ENCODE measurements at places on chromosomes 16 and 17.

GRCh38 chr17:28173031-28173561 is 130.6 kb downstream of the NLK start:
- no peak for ATAC-seq

- no peak for ATAC-seq
These were observed 797 bp downstream of the GRB7 start for GRCh38 chr17:39738568-39738901.

GRCh38 chr17:76688165-76688622 is 22.6 kb downstream of the MXRA7 start:
- ATAC-seq: no peak

GRCh38 chr17:337453-337852 is 15.2 kb downstream of the RPH3AL start:
- ATAC-seq: no peak

DNA sequence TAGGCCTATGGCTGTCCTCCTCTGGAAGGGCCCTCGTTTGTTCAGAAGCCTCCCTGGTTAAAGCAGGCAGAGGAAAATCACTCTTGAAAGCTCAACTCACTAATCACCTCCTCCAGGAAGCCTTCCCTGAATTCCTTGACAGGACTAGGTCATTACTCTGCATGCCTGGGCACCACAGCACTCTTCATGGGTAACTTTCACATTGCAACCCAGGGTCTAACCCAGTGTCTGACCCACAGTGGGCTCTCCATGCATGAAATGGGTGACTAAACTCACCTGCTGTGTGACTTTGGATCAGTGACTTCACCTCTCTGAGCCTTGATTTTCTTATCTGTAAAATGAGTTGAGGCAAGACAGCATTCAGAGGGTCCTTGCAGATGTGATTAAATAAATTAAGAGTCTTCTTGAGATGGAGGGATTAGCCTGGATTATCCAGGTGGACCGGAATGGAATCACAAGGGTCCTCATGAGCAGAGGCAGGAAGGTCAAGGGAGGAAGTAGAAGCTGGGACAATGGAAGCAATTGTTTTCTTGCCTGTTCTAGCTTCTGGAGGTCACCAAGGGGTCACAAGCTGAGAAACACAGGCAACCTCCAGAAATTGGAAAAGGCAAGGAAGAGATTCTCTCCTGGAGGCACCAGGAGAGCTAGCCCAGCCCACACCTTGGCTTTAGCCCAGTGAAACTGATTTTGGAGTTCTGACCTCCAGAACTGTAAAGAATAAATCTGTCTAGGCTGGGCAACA is 3.8 kb upstream of the RAI1 start:
- ATAC-seq: no peak

DNA sequence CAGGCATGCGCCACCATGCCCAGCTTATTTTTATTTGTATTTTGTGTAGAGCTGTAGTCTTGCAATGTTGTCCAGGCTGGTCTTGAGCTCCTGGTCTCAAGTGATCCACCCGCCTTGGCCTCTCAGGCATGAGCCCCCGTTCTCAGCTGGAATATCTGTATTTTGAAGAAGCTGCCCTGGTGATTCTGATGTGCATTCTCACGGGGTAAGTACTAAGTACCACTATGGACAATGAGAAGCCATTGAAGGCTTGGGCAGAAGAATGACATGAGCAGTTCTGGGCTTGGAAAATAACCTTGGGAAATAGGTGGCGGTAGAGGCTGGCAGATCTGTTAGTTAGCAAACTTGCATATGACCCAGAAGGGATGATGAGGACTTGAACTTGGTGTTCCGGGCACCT is 15.6 kb upstream of the NKD1 start:
- ATAC-seq: no peak

GRCh38 chr16:57305159-57305811 is 20.8 kb upstream of the PLLP start:
- no peak for ATAC-seq

DNA sequence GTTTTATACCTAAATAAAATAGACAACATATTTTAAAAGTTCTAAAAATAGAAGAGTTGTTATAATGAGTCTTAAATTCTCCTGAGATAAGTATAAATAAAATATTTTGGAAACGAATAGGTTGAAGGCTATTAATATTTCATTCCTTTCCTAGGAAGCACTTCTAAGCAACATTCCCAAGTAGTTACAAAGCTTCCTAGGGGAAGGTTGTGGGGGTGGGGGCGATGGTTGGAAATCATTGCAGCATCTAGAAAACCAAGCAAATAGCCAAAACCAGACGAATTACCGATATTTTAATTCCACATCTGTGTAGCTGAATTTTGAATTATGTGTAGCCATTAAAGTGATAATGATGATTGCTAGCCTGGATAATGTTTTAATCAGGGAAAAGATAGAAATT is 26.9 kb downstream of the PTRH2 start:
- ATAC-seq: peak; percentile 42

DNA sequence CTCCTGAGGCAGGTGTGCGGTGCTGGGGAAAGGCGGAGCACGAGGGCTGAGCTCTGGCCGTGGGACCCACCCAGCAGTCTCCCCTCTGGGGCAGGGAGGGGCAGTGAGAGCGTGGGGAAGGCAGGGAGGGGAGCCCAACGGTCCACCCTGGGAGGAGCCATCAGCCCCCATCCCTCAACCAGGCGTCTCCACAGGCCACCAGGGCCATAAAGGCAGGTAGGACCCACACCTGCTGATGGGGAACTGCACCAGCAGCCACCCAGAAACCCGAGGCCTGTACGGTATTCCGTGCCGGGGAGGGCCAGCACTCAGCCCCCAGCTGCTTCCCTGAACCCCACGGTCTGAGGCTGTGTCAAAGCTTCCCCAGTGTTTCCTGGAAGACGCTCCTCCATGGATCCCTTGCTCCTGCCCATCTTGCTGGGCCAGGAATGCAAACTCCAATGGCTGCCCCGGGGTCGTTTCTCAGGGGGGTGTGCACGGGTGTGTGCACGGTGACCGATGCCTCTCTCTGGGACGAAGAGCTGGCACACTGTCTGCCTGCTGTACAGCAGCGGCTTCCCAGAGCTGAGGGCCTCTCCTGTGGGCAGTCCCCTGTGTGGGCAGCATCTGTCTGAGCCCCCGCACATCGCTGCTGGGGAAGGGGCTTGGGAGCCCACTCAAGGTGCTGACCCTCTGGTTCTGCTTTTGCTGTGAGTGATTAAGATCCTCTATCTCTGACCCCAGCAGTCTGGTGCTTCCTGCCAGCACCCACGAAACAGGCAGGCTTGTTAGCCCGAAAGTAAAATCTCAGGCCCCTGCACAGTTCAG is 17.2 kb upstream of the METRNL start:
- no peak for ATAC-seq

DNA sequence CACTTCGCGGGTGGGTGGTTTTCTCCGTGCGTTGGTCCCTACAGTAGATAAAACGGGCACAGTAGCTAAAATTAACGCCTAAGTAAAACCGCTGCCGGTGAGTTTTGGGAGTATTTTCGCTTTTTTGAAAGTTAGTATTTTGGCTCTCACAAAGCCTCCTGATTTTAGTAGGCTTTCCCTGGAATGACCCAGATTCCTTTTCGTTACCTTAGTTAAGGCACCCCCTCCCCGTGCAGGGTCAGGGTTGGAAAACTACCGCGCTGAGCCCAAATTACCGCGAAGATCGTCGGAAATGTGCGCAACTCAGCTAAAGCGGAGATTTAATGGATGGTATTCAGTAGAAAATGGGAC is 28.3 kb upstream of the ST6GALNAC1 start:
- peak; percentile 23 for ATAC-seq

DNA sequence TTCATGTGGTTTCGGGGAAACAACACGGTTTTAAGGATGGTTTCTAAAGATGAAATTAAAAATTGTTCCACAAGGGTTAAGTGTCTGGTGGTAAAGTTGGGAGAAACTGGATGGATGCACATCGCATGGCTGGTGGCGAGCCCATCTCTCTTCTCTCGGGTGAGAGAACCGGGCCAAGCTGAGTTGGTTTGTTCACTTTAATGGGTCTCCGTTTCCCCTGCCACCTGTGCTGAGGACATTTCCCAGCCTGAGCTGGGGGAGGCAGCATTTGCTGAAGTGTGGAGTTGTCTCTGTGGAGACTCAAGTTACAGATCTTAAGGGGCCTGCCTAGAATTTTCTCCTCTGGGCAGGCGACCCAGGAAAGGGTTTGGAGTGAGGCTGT is 7.9 kb downstream of the FUS start:
- ATAC-seq: no peak

DNA sequence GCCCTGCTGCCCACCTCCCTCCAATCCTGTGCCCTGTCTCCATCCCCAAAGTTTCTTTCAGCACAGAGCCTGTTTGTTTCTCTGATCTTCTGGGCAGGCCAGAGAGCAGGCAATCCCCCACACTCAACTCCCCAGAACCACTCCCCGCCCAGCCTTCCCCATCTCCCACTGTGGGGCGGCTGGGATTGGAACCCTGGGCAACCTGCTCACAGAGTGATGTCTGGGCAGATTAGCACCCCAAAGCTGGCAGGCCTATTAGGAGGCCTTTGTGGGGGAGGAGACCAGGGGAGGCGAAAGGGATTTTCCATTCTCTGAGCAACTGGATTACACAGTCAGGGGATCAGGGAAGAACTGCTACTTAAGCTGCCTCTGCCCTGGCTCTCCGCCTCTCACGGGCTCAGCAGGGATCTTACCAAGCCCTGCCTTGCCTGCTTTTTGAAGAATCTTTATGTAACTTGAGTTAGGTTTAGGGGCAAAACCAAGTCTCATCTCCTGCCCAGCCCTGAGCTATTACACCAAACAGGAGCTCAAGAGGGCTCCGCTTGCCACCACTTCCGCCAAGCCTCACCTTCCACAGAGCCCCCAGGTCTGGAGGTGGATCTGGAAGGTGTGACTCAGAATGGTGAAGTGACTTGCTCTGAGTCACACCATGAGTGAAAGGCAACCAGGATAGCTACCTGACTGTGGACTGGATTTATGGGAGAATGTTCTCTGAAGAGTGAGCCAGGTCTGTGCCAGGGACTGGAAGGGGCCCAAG is 16.0 kb upstream of the LHX1 start:
- peak; percentile 51 for ATAC-seq

DNA sequence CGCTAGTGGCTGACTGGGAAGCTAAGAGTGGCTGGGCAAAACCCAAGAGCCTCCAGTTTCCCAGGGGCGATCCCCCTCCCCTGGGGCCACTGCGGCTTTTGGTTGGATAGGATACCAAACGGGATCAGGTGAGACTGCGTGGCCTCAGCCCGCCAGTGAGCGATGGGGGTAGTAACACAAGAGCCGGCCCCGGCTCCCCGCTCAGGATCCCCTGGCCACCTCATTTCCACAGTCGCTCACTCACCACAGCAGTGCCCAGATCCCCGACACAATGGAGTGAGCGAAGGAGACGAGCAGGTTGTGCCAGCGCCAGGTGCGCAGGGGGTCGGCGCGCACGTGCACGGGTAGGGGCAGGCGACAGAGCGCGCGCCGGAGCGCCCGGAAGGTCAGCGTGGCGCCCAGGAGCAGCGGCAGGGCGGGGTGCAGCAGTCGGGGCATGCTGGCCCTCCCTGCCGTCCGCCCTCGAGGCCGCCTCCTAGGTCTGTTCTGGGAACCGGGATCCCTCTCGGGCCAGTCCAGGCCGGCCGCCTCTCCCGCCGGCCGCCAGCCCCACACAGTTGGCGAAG is 290 bp downstream of the TLCD1 start:
- peak; percentile 53 for ATAC-seq

DNA sequence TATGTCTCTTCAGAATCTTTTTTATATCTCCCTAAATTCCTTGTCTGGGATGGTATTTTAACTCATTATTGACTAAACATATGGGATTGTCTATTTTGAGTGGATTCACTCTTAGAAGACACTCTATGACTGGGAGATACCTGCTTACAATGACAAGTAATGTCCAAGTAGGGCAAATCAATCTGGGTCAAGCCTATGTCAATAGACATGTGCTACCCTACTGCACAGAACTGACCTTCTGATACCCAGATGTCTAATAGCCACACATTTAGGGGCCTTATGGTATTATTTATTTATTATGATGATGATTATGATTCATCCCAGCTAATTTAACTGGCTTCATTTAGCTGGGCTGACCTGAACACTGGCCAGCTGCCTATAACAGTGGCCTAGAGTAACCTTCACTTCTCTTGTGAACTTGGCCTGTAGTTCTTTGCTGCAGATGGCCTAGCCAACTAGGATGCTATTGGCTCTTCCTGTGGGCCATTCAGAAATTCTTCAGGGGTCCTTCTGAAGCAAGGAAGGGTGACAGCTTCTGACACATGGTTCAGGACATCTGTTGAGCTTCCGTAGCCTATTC is 138.0 kb downstream of the ANKFN1 start:
- ATAC-seq: peak; percentile 48

DNA sequence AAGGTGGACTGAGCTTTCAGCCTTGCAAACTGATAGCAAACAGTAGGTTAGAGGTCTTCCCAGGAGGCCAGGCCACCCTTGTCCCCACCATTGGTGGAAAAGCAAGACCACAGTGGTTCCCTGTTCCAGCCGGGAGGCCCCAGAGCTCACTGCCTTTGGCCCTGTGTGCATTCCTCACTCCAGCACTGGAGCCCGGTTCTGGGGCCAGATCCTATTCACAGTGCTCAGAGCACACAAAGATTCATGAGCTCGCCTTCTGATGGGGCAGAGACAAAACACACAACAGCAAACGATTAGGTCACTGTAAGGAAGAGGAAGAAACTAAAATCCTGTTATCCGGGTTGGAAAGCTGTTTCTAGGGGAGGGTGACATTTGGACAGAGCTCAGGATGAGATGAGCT is 5.6 kb upstream of the PGS1 start:
- ATAC-seq: no peak

DNA sequence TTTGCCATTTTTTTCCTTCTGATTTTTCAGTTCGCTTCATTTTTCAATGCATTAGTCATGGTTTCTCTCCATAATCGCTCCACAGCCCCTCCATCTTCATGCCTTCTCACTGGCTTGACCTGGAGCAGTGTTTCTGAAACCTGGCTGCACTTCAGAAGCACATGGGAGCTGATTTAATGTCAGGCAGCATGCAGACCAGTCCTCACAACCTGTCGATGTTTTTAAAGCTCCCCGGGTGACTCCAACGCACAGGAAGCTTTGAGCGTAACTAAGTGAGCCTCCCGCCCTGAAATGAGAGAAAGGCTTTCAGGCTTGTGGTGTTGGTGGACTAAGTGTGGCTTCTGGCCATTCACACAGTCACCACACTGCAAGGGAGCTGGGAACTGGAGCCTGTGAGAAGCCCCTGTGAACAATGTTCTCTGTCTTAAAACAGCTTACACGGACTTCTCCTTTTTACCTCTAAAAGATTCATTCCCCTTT is 16.8 kb upstream of the DRG2 start:
- ATAC-seq: peak; percentile 66

DNA sequence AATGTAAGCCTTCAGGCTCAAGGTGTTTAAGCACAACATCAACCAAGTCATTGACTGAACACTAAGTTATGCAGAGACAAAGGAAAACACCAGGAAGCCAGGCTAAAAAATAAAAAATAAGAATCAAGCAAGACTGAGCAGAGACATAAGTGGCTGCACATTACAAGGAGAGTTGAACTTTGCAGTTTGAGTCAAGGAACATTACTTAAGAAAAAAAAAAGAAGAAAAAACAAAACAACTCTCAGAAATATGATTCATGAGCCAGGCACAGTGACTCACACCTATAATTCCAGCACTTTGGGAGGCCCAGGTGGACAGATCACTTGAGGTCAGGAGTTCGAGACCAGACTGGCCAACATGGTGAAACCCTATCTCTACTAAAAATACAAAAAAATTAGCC is 168.1 kb downstream of the C16orf95 start:
- ATAC-seq: no peak
